ENCODE measurements at places on chromosomes 7 and 10.

DNA sequence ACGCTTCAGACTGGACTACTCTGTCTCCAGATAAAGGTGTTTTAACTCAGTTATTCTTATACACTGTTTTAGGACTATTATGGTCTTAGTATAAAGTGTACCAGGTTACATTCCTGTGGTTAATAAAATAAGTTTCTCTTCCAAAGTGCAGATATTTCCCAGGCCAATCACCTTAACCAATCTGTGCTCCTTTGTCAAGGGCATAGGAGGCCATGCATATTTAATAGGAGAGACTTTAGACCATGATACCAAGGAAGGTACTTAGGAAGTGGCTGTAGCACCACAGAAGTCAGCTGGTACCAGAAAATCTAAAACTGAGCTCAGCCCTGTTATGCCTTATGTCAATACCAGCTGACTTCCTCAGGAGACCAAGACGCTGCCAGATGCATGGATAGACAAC is 226.5 kb upstream of the TMEM72 start:
- H3K4me1 ChIP-seq: no peaks in the 10 kb centered on the region
- H3K27ac ChIP-seq: no peak overlapping the region
- H3K4me3 ChIP-seq: no peak overlapping the region
- H3K36me3 ChIP-seq: no peaks in the 10 kb centered on the region
- no peaks in the 10 kb centered on the region for H3K27me3 ChIP-seq

DNA sequence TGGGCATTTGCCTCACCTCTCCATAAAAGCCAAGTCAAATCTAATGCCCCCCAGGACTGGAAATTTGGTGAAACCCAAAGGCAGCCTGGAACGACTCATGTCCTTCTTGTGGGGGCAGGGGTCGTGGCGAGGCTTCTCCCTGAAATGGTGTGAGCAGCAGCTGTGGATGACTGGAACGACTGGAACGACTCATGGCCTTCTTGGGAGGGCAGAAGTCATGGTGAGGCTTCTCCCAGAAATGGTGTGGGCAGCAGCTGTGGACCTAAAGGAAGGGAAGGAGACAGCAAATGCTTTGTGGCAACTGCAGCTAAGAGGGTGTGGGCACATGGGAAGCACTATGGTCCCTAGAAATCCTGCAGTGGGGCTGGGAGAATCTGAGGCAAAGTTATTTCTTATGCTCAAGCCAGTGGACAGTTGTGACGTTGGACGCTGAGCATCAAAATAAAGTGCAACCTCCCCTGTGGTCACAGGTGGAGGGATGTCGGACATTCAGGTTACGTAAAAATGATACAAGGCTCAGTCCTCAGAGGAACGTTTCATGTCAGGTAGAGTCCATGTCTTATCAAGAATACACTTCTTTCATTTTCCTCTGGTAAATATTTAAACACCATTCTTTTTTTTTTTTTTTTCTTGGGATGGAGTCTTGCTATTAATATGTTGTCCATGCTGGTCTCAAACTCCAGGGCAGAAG is 107.0 kb upstream of the KIF5B start:
- H3K4me3 ChIP-seq: no peak overlapping the region
- H3K36me3 ChIP-seq: no peaks in the 10 kb centered on the region
- DNase-seq: no peak
- H3K27me3 ChIP-seq: no peaks in the 10 kb centered on the region
- H3K27ac ChIP-seq: no peak overlapping the region
- no peaks in the 10 kb centered on the region for H3K4me1 ChIP-seq

DNA sequence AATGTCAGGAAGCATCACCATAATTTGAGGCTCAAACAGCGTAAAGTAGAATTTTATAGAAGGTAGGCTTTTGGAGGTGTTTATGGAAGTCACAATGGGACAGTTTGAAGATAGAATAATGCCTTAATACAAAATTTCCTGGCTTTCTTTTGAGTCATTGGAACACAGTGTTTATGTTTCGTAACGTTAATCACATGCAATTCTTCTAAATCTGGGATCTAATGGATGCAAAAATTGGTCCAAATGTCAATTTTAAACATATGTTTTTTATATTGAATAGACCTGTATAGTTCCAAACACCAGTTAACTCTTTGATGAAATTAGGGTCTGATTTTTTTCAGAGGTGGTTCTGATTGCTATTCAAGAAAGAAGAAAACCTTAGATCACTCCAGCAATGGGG is 86.5 kb upstream of the HPS1 start:
- H3K4me3 ChIP-seq: no peak overlapping the region

DNA sequence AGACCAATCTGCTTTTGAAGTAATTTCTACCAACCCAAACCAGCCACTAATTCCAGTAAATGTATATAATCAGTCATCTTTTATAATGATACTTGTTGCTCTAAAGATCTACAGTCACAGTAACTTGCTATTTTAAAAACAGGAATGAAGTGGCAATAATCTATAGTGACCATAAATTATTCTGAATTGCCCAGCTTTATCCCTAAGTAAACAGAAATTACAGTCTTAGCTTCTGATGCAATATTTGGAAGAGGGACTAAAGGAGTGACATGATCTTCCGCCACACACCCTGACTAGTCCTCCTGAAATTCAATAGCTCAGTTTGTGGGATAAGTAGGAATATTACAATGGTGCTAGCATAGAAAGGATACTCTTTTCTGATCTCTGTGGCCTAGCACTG is 96.1 kb downstream of the ATE1 start:
- H3K36me3 ChIP-seq: peaks cover 21% of the 10 kb centered on the region
- H3K27me3 ChIP-seq: no peaks in the 10 kb centered on the region
- no peak overlapping the region for H3K4me3 ChIP-seq
- H3K27ac ChIP-seq: no peak overlapping the region

- peaks cover 7% of the 10 kb centered on the region for H3K4me1 ChIP-seq
- DNase-seq: no peak
- H3K27ac ChIP-seq: no peak overlapping the region
These were observed 24.8 kb upstream of the CSGALNACT2 start for GRCh38 chr10:43113201-43114087.

Measured in B cell (primary cell).